ENCODE measurements at places on chromosomes 5 and 9.

DNA sequence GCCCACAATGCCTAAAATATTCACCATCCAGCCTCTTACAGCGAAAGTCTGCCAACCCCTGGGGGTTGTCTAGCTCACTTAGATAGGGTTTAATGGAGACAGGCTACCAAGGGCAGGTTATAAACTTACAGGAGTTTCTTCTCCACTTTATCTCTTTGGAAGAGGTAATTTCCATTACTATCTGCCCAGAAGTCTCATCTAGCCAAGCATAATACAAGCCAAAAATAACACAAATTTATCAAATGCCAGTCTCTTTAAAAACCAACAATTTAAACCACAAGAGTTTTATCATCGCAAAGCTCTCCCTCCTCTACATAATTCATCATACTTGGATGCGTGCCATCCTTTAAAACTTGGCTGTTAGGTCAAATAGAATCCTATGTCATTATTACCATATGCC lies 6.2 kb downstream of the RBM22 start:
- DNase-seq, result no peak

DNA sequence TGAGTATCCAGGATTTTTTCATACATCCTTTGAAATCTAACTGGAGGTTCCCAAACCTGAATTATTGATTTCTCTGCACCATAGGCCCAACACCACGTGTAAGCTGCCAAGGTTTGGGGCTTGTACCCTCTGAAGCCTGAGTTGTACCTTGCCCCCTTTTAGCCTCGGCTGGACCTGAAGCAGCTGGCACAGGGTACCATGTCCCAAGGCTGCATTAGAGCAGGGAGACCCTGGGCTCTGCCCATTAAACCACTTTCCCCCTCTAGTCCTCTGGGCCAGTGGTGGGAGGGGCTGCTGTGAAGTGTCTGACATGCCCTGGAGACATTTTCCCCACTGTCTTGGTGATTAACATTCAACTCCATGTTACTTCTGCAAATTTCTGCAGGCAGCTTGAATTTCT lies 532.9 kb upstream of the NUDT12 start:
- DNase-seq, result no peak

DNA sequence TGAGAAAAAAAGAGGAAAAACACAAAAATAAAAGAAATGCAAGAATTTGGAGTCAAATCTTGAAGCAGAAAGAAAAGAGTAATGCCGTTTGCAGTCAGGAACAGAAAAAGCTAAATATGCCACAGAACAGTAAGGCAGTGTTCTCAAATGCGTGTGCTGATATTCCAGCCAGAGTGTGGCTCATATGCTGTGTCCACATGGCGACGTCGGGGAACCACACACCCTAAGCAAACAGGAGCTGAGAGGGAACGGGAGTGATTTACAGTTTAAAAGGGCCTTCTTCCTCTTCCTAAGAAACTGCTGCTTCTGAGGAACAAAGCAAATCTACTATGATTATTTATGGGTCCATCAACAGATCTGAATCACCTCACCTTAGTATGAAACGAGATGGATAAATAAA lies 42.7 kb downstream of the DDX31 start:
- no peak for DNase-seq

- DNase-seq, result no peak
These were observed 17.9 kb upstream of the APBA1 start for GRCh38 chr9:69689991-69690538.

- no peak for DNase-seq
These were observed 37.5 kb upstream of the BOD1 start for GRCh38 chr5:173653822-173654523.

DNA sequence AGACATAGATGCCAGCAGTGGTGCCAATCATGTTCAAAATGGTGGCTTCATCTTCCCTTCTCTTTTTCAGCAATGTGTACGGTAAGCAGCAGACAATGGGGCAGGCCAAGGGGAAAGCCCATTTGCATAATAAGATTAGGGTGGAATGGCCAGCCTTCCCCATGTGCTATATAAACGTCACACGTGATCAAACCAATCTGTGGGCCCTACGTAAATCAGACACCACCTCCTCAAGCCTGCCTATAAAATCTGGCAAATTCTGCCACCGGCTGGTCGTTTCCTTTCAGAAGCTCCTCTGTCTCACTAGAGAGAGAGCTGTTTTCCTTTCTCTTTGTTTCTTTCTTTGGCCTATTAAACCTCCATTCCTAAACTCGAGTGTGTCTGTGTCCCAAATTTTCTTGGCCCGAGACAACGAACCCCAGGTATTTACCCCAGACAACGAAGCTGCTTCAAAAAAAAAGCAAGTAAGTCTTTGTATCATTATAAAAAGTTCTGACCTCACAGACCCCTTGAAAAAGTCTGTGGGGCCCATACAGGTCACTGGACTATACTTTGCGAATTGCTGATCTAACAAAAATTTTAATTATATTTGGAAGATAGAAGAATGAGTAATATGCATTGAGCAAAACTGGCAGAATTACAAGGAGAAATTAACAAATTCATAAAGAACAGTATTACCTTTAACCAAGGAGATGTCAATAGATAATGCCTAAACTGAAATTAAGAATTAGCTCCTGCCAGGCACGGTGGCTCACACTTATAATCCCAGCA lies 15.2 kb downstream of the ZBTB5 start:
- no peak for DNase-seq

- no peak for DNase-seq
These were observed 159.9 kb upstream of the FOXD4L5 start for GRCh38 chr9:65444943-65445342.

- no peak for DNase-seq
These were observed 7.0 kb upstream of the IRF1 start for GRCh38 chr5:132497488-132497997.

- DNase-seq, result no peak
These were observed 25.3 kb upstream of the SLC1A1 start for GRCh38 chr9:4464911-4465513.

DNA sequence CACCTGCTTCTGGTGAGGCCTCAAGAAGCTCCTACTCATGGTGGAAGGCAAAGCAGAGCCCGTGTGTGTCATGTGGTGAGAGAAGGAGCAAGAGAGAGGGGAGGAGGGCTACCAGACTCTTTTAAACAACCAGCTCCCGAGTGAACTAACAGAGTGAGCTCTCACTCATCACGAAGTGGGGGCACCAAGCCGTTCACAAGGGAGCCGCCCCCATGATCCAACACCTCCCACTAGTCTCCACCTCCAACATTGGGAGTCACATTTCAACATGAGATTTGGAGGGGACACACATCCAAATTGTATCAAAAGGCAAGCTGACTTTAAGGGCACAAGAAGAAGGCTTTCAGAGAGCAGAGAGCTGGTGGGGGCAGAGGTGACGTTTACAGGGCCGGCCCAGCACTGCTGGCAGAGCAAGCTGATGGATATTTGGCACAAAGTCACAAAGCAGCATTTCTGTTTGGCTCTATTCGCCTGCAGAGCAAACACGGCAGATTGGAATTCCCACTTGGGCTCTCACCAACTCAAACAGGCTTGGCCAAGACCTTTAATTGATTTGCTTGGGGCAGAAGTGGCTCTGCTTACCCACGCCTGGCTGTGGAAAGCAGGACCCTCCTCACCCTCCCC lies 20.0 kb downstream of the PITX1 start:
- no peak for DNase-seq

- no peak for DNase-seq
These were observed 733 bp downstream of the ANGPTL2 start for GRCh38 chr9:127121628-127122175.

- DNase-seq, result no peak
These were observed 70.4 kb upstream of the SNX2 start for GRCh38 chr5:122704247-122705036.

DNA sequence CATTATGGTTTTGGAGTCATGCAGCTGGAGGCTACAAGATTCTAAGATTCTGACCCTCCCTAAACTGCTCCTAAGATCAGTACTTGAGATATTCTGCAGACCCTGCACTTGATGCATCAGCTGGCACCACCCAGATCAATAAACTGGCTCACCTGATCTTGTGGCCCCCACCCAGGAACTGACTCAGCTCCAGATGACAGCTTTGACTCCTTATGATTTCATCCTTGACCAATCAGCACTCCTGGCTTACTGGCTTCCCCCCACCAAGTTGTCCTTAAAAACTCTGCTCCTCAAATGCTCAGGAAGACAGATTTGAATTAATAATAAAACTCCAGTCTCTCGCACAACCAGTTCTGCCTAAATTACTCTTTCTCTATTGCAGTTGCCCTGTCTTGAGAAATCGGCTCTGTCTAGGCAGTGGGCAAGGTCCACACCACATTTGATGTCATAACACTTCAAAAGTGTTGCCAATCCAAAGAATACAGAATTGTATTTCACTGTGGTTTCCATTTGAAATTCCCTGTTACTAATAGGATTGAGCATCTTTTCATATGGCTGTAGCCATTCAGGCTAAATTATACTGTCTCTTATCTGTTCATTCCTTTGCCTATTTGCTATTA lies 14.8 kb upstream of the SLC30A5 start:
- DNase-seq, result no peak

- DNase-seq, result no peak
These were observed 62.7 kb downstream of the ST8SIA4 start for GRCh38 chr5:100840370-100840769.
